Nephron progenitor cell (in vitro differentiated cells): ENCODE measurements at places on chromosomes 12 and 14.

DNA sequence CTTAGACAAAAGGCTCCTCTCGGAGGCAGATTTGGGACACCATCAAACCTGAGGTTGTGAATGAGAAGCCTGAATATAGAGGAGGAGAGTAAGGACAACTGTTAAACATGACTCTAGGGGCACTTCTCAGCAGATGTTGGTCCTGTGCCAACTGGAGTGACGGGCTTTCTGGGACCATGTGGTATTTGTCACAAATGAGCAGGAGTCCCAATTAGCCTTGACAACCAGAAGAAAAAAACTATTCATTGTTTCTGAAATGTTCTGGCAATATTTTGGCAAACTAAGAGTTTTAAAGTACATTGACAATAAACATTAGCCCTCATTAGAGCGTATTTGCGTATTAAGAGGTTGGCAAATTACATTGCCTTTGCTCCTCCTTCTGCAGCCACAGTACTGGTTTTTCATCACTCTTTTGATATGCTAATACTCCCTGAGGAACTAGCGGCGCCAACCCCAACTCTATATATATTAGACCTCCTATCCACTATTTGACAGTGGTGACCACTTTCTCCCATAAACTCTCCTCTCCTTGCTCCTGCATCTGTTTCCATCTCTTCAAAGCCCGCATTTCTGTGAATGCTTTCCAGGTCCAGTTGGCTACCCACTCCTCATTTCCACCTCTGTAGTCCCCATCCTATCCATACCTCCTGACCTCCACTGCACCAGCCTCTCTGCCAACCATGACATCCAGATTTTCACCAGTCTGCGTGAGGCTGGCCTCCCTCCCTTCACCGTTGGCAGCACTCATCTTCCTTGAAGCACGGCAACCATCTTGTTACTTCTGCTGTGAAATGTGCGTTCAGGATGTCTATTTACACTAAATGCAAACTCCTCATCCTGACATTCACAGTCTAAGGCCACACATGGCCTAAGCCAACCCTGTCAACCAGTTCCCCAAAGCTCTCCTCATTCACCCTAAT is 100.7 kb downstream of the ZFC3H1 start:
- no peak for DNase-seq

GRCh38 chr12:93125126-93125525 is 196.0 kb upstream of the EEA1 start:
- DNase-seq: no peak

GRCh38 chr12:72146495-72146894 is 125.7 kb upstream of the TRHDE start:
- DNase-seq: no peak

- DNase-seq: no peak
Measured at GRCh38 chr12:94297876-94298505, 149.6 kb downstream of the PLXNC1 start.

GRCh38 chr14:34355584-34356263 is 106.3 kb downstream of the SPTSSA start:
- no peak for DNase-seq

DNA sequence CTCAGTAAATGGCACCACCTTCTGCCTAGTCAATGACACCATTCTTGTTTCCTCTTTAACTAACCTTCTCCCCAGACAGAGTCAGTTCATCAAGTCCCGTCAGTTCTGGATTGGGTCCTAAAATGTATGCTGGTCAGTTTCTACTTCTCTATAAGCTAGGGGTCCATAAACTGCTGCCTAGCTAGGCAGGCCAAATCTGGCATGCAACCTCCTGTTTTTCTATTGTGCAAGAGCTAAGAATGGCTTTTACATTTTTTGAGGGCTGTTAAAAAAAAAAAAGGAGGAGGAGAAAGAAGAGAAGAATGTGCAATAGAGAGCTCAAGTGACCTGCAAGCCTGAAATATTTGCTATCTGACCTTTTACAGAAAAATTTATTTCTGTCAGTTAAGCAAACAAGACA is 6.4 kb upstream of the TMED10 start:
- no peak for DNase-seq
